A549 (cell line): ENCODE measurements at places on chromosomes 1 and 21. TPM values are rescaled to one million over a fixed set of nuclear protein-coding genes. Genes with fewer than 3 reads are reported as not detected.

Gene RHBDL2
- 3.4 to 3.7 TPM (median 3.6 TPM) in 3 replicates for polyA plus RNA-seq

DNA sequence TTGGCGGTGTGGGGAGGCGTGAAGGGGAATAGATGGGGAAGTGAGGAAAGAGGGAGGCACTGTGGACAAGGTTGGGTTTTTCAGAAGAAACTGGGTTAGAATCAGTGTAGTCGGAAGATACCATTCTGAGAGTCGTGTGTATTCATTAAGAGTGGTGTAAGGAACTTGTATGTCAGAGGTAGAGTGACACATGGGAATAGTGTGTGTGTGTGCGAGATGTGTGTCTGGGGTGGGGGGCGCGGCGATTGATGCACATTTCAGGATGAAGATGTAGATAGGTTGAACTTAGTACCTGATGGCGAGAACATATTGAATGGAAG lies 878 bp downstream of the SMG7 start:
- DNase-seq, result no peak

DNA sequence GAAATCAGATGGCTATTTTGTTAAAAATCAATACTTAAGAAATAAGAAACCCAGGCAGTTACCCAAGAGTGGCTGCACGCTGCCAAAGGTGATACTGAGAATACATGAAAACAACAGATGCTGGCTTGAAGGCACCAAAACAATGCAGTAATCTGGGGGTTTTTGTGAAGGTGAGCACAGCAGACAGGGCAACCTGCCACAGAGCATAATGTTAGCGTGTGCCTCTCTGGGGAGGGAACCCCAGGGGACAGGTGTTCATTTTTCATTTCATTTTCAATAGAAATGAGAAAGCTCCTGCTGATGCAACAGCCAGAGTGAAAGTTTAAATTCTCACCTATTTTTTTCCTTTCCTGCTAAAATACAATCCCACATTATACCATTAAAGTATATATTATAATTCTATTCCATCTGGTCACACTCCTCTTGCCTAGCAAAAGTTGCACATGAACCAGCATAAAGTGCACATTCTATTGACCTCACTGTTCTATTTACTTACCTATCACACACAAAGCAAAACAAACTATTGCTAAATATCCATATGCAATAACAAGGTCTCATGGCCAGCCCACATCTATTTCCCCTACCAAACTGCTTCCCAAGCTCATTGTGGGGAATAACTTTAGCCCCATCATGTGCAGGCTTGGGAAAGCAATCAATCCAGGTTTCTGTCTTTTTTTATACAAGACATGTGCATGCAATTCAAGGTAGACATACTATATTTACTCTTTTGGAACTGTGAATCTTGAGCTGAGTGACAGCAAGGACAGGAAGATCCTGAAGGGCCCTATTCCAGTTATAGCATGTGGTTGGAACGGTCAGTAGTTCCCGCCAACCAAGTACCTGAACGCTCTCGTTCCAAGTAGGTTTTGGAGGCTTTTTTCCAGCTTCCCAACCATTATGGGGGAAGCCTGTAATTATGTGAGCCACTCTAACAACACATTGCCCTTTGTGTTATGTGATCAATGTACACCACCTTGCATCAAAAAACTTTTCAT lies 173.6 kb downstream of the RERE start:
- DNase-seq, result no peak

DNA sequence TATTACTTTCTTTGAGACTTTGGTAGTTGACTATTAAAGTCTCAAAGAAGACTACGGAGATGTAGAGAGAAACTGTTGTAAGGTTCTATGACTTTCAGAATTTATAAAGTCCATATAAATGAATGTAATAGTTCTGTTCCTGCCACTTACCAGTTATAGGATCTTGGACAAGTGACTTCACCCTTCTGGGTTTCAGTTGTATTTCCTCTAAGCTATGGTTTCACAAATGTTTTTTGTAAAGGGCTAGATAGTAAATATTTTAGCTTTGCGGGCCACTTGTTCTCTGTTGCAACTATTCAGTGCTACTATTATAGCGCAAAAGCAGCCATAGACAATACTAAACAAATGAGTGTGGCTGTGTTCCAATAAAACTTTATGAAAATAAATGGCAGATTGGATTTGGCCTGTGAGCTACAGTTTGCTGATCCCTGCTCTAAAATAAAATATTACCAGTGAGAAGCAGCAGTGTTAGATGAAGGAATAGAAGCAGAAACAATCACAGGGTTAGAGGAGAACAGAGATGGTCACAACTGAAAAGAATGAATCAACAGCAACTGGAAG lies 14.7 kb downstream of the ZMPSTE24 start:
- DNase-seq, result no peak

GRCh38 chr1:8471451-8471850 lies 153.5 kb downstream of the SLC45A1 start:
- DNase-seq, result no peak
